Kidney tubule cell (primary cell): ENCODE measurements at places on chromosomes 2 and 18.

DNA sequence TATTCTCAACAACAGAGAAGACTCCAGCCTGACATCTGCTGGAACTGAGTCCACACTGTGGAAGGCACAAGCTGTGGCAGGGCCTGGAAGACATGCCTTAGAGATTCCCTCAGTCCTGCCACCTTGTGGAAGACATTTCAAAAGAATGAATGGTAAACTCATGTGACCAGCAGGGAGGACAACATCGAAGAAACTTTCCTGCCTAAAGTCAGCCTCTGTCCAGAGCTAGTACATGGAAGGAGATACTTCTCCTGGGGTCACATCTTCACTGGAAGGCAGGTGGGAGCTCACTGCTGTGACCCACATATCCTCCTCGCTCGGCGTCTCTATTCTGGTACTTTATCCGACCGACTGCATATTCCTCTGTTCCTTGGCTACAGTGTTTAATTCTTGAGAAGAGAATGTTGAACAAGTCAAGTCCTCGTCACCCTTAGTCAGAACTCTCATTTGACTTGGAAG lies 59.5 kb downstream of the PUM2 start:
- DNase-seq, result peak; percentile 85

GRCh38 chr2:233065954-233066470 lies 5.9 kb downstream of the INPP5D start:
- no peak for DNase-seq

GRCh38 chr2:240648650-240649275 lies 23.5 kb downstream of the GPR35 start:
- no peak for DNase-seq

DNA sequence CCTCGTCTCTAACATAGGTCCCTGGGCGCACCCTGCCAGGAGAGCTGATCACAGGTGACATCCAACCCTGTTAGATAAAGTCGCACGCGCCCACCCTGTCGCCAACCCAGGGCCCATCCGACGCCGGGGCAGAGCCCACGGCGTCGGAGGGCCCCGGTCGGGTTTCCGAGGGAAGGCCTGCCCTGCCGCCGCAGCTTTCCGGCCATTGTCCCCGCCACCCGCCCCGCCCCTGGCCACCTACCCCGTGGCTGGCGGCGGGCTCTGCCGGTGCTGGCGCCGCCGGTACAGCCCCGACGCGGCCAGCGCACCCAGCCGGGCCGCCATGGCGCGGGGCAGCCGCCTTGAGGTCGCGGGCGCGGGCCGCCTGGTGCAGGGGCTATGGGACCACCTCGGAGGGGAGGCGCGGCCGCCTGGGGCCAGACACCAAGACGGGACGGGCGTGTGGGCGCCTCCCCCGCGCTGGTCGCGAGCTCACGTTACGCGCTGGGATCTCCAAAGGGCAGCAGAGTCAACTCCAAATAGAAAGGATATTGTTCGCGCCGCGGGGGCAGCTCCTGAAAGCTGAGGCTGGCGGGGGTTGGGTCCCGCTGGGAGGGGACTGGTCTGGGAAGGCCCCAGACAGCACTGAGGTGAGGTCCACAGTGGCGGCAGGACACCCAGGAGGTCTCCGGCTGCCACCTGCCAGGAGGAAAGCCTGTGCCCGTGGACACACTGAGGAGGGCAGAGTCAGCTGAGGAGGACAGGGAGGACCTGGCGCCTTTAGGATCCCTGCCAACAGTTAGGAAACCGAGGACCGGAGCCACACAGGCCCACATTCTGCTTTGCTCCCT lies 11.1 kb downstream of the LIMS2 start:
- DNase-seq, result no peak

GRCh38 chr2:11103984-11104793 lies 51.1 kb upstream of the SLC66A3 start:
- DNase-seq, result no peak

- DNase-seq, result no peak
Observed at GRCh38 chr2:65228263-65228750, 676 bp downstream of the ACTR2 start.

DNA sequence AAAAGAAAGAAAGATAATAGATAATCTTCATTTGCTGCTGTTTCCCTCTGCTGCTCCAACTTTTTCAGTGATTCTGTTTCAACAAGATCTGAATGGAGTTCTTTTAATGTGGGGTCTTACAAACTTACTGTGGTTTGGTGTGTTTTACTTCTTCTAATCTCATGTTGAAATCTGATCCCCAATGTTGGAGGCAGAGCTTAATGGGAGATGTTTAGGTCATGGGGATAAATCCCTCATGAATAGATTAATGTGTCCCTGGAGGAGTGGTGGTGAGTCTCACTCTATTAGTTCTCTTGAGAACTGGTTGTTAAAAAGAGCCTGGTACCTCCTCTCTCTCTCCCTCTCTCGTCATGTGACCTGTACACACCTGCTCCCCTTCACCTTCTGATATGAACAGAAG lies 442.4 kb downstream of the EPHA4 start:
- DNase-seq, result no peak

DNA sequence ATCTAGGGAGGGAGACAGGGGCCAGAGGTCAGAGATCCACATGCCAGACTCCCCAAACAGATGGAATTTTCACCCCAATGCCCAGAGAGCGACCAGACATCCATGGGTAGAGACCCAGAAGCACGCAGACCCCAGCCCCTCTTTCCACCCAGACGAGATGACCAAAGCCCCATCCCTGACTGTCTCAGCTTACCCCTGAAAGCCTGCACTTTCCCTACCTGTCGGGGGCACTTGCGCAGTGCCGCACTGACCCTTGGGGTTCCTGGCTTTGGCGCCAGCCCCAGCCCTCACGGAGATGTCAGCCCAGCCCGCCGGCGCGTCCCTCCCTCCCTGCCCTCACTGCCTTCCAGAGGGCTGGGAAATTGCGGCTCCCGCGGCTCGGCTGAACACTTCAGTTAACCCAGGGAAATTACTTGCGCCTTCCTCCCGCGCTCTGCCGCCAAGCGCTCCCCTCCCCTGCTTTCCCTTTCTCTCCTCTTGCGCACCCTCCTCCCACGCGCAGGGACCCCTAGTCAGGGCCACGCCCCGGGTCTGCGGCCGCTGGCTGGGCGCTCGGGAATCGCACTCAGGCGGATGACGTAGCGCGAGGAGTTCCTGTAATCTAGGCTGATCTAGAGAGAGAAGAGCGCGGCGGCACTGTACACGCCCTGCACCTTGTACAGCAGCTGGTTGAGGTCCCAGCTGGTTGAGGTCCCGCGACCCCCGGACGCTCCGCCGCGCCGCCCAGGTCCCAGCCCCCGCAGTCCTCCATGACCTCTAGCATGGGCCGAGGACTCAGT lies 12.0 kb downstream of the ALPG start:
- peak; percentile 22 for DNase-seq

DNA sequence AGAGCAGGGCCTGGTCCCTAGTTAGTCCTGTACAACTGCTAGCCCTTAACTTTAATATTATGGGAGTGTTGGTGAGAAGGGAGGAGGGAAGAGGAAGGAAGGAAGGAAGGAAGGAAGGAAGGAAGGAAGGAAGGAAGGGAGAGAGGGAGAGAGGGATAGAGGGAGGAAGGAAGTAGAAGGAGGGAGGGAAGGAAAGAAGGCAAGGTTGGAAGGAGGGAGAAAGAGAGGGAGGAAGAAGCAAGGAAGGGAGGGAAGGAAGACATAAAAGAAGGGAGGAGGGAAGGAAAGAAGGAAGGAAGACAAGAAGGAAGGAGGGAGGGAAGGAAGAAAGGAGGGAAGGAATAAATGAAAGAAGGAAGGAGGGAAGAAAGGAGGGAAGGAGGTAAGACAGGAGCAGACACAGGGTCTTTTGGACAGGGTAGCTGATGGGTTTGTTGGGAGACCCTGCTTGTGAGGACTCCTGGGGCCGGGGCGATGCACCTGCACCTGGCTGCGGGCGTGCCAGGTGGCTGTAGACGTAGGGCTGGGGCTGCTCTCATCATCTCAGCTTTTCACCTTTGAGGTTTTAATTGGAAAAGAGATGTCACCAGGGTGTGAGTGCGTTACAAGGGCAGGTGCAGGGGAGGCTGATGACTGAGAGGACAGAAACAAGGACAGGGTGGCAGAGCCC lies 5.9 kb upstream of the POMC start:
- no peak for DNase-seq
